Stimulated activated naive CD8-positive, alpha-beta T cell treated with anti-CD3 and anti-CD28 coated beads, Interleukin-15, Interleukin-2, amounts not matched to agents 100 U/mL and 50 U/mL, for 24 hours (primary cell): ENCODE measurements at places on chromosomes 1 and 21.
A peak's percentile ranks its signal among the peaks of the same experiment; 100 is the strongest.

DNA sequence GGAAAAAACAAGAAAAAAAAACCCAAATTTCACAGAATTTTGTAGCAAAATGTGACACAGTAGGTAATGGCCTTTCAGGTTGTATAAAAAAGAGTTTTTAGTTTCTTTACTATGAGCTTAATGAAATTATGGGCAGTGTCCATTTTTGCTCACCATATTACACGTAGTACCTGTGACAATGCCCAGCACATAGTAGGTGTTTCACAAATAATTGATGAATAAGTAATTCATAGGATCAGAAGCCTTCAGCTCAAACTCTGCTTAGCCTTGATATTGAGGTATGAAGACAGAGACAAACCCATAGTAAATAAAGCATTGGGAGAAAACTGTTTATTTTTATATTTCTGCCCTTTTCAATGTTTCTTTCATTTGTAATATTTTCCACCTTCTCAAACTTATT is 97.2 kb downstream of the LHX9 start:
- no peak for DNase-seq

DNA sequence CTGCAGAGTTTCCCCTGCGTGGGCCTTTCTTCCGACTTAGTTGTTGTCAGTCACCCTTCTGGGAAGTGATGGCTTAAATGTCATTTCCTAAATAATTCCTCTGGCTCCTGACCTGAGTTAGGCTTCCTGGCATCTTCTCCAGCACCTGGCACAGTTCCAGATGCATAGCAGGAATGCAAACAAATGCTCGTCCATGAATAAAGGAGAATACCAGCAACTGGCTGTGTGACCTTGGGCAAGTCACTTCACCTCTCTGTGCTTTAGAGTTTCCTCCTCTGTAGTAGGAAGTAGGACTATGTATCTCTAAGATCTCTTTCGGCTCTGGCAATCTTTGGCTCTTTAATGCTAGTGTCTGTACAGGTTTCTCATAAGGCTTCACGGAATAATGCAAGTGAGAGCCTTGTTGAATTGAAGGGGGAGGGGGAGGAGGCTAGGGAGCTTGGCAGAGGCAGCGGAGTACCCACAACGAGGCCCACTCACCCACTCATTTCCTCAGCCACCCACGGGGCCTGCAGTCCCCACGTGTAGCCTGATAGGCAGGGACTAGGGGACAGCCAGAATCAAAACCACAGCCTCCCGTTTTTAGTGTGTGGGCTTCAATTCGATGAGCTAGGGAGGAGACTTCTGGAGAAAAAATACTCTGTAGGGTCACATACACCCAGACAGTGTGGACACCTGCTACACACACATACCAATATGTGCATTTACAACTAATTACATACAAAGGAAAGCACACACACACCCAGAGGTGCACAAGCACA is 48.1 kb downstream of the TENT5C start:
- DNase-seq, result peak; percentile 46

DNA sequence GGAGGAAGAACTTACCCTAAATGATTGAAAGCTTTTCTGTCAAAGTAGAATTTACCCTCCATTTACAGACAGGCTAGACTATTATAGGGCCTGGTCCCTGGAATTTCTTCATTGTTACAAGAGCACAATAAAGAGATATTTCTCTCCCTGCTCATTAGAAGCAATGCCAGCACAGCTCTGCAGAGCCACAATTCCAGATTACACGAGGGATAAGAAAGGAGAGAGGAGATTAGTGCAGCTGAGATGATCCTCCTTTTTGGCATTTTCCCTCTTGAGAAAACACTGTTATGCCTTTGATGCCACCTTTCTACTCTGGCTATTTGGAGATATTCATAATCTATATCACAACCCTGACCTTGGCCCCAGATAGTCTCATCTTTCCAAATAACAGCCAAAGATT is 1119.5 kb upstream of the TMPRSS15 start:
- no peak for DNase-seq

GRCh38 chr1:172815740-172816139 is 156.8 kb downstream of the FASLG start:
- no peak for DNase-seq

GRCh38 chr1:108033550-108033951 is 68.6 kb upstream of the VAV3 start:
- no peak for DNase-seq

- DNase-seq, result no peak
These were observed 11.7 kb downstream of the CDKN2C start for GRCh38 chr1:50981741-50982140.

GRCh38 chr1:30381266-30381665 is 342.1 kb downstream of the MATN1 start:
- DNase-seq, result no peak

- DNase-seq, result peak; percentile 57
These were observed 951 bp downstream of the GGPS1 start for GRCh38 chr1:235329139-235329902.

- no peak for DNase-seq
These were observed 406.7 kb downstream of the SIPA1L2 start for GRCh38 chr1:232223183-232223708.

- DNase-seq, result no peak
These were observed 3.5 kb upstream of the NFASC start for GRCh38 chr1:204867203-204867602.

DNA sequence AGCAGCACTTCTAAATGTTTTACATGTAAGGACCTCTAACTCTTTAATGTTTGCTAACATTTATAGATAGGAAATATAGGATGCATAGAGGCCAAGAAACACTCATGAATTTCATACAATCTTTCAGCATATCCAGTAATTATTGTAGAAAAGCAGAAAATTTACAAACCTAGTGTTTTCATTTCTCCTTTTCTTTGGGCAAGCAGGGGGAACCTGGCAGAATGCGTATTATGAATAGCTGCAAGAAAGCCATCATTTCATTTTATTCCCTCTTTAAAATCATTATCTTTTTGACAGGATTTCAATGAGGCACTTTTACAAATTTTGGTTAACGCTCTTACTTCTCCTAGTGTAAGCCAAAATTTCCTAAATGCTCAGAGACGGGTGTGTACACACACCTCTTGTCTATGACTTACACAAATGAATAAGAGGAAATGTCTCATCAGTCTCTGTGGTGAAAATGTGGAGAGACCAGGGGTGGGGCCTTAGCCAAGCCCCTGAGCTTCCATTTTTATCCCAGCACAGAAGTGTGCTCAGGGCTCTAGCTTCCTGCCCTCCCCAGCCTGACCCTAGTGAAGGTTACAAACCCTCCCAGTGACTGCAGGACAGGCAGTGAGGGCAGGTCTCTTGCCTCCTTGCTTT is 91.6 kb downstream of the LRRC8C start:
- peak; percentile 75 for DNase-seq

DNA sequence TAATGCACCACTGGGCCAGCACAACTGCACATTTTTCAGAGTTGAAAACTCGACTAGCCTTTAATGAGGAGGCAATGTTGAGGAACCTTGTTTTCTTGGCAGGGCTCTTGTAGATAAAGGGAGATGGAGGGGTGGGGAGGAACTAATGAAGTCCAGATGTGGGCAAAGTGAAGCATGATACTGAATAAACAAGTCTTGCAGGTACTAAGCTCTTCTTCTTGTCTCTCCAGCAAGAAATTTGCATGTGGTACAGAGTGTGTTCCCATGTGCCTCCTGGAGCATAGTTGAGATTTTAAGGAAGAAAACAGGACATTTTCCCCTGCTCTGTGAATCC is 47.0 kb downstream of the PLPP3 start:
- no peak for DNase-seq

DNA sequence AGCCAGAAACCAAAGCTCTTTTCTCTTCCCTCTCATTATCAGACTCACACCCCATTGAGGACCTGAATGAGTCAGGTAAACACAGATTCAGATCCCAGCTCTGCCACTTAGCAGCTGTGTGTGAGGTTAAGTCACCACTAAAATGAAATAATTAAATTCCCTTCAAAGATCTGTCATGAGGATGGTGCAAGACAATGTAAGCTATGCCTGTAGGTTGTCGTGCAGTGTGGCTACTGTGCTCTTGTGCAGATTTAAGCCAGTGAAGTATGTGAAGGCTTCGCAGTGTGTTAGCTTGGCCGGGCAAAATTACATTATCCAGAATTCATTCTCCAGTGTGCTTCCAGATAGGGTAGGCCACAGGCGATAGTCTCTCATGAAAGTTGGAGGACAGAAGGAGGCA is 13.6 kb downstream of the UBL4B start:
- DNase-seq, result no peak

DNA sequence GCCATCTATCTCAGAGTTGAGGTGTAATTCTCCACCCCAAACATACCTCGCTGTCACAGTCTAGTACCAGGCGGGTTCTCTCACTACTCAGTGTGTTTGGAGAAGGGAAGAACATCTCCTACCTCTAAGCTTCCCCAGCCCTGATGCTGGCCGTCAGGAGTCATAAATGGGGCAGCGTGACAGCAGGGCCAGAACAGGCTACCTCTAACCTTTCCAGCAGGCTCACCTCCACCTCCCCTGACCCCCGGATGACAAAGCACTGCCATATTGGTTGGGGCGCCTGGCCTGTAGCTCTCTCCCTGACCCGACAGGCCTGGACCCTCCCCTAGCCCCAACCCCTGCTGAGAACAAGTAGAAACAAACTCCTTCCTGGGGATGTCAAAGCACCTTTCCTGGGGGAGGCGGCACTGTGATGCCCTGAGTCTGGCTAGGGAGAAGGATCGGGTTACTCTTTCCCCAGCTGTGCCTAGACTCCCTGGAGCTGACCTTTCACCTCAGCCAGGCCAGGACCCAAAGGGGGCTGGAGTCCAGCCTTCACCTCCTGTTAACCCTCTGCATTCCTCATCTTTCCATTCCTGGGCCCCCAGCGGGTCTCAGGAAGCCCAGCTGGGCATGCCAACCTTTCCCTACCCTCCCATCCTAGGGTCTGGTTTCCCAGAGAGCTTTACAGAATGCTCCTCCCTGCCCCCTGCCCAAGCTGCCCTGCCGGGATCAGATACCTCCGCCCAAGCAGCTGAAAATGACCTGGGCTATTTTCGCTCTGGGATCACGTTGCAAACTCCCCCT is 34.2 kb downstream of the AHDC1 start:
- DNase-seq, result no peak

DNA sequence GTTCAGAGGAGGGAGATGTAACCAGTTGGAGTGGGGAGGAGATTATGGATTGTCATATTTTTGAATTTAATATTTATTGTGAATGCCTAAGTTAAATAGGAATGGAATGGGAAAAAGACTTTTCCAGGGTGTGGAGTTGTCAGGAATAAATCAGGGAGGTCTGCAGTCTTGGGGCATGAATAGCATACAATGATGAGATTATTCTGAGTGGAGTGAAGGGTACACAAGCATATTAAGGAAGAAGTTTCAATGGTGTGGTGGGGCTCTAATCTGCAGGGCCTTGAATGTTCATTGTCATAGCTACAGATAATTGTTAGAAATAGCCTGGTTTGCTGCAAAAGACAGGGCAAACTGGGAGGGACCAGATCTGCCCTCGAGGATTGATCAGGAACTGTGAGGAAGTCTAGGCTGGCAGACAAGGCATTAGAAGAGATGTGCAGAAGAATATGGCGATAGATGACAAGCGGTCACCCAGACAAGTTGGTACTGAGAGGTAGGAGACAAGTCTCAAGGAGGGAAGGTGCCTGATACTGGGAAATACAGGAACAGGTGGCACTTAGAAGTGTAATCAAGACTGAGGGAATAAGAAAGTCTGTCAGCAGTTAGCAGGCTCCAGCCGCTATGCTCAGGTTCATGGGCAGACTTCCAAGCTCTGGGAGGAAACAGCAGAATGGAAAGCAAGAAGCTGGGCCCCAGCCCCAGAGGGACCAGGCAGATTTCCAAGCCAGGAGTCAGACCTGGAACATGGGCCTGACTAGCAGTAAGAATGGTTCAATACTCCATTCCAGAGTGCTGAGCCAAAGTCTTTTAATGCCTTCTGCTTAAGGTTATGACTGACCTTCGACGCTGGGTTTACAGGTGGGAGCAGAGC is 20.9 kb upstream of the RGL1 start:
- no peak for DNase-seq

- no peak for DNase-seq
These were observed 4.5 kb upstream of the COL16A1 start for GRCh38 chr1:31708324-31708723.

GRCh38 chr1:6471086-6471969 is 5.4 kb upstream of the TNFRSF25 start:
- DNase-seq, result no peak

- DNase-seq, result no peak
These were observed 64.3 kb downstream of the IL23R start for GRCh38 chr1:67230539-67230938.

DNA sequence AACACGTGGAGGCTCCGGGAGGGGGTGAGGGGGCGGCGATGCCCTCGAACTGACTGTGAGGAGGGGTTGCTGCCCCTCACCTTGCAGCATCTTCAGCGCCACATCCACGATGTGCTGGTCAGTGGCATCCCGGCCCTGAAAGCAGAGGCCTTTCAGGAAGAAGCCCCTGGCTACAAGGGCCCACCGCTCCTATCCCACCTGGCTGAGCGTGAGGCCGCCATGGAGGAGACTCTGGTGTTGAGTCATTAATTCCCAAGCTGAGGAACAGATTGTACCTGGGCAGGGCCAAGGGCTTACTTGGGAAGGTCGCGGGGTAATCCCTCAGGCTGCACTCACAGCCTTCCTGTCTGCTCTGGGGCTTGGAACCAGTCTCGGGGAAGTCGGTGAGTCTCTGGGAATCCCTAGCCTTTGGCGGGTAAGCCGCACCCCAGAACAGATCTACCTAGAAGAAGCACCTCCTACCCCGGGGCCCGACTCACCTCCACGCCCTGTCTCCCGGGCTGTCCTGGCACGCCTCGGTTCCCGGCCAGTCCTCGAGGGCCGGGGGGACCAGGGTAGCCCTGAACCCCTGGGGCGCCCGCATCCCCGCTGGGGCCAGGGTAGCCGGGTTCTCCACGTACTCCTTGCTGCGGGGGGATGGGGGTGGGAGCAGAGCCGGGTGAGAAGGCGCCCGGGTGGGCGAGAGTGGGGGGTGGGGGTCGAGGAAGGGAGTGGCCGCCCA is 13.9 kb downstream of the COL9A2 start:
- no peak for DNase-seq

DNA sequence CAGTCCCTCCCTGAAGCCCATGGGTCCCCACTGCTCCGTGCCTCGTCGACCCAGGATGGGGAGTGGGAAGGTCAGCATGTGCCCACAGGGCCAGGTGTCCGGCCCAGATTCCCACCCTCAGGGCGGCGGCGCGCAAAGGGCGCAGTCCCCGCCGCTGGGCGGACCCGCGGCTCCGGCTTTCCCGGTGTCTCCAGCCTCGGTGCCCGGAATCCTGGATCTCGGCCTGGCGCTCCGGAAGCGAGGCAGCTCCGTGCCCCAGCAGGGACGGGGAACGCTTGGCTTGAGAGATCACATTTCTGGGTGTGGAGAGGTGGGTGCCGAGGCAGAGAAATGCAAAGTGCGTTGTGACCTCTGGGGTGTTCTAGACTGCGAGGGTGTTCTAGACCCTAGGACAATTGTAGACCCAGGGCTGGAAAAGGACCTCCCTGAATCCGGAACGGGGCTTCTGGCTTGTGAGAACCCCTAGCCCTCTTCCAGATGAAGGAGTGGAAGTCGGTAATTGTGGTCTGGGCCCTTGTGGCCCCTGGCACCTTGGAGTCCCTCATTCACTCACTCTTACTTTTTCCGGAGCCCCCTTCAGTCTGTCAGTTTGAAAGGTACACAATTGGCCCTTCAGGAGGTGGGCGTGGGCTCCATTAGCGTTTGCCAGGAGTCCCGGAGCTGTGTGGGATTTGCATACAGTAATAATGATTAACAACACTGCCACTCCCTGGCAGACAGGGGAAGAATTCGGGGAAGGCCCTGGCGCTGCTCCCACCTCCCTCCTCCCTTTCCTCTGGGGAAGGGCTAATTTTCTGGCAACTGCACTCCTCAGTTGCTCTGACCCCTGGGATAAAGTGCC is 1.6 kb upstream of the KCND3 start:
- DNase-seq, result peak; percentile 9

- DNase-seq, result no peak
These were observed 80.0 kb downstream of the USP25 start for GRCh38 chr21:15809818-15810217.
